ENCODE measurements at places on chromosomes 12 and 14. TPM values are rescaled to one million over a fixed set of nuclear protein-coding genes. Genes with fewer than 3 reads are reported as not detected.
A peak's percentile ranks its signal among the peaks of the same experiment; 100 is the strongest.

Gene DYRK2
- total RNA-seq, result 49.5 TPM

DNA sequence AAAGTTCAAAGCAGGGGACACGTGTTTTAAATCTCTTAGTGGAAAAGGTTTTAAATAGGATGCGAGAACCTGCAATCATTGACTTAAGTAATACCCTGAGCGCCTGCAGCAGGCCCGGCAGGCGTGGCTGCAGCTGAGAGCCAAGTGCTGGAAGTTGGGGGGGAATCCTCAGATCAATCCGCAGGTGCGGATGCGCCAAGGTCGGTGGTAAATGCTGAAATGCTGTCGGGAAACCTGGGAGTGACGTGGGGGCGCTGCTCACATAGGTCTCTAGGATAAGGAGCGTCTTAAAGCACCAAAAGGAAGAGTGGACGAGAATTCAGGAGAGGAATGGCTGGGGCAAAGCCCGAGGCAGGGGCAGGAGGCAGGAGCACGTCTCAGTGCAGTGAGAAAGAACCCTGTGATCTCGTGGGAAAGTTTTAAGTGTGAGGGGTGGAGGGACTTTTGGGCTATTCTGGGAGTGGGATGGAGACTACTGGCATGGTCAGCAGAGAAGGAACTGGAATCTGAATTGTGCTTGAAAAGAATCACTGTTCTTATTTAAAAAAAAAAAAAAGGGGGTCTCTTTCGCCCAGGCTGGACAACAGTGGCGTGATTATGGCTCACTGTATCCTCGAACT lies 883 bp upstream of the CDCA4 start:
- peak; percentile 42 for DNase-seq
- peak overlapping the region; percentile 84 for H3K27ac ChIP-seq
- peaks cover 42% of the 10 kb centered on the region for H3K36me3 ChIP-seq

- H3K27ac ChIP-seq, result no peak overlapping the region
- H3K4me3 ChIP-seq, result no peak overlapping the region
- no peak for DNase-seq
- no peaks in the 10 kb centered on the region for H3K4me1 ChIP-seq
Measured at GRCh38 chr12:123962513-123962912, 10.1 kb downstream of the CCDC92 start.

DNA sequence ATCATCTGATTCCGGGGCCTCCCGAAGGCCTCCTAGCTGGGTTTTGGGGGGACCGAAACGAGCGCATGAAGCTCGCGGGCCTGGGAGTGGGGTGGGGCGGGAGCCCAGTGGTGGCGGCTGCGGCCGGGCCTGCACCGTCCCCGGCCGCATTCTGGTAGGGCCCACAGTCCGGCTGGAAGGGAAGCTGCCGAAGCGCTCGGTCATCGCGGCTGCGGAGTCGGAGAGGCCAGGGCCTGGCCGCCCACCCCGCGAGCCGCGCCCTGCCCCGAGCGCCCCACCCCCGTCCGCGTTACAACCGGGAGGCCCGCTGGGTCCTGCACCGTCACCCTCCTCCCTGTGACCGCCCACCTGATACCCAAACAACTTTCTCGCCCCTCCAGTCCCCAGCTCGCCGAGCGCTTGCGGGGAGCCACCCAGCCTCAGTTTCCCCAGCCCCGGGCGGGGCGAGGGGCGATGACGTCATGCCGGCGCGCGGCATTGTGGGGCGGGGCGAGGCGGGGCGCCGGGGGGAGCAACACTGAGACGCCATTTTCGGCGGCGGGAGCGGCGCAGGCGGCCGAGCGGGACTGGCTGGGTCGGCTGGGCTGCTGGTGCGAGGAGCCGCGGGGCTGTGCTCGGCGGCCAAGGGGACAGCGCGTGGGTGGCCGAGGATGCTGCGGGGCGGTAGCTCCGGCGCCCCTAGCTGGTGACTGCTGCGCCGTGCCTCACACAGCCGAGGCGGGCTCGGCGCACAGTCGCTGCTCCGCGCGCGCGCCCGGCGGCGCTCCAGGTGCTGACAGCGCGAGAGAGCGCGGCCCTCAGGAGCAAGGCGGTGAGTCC lies at the start of gene KLC1:
Gene KLC1 (plus strand): TSS at position 528 of the 819 bp plus-strand sequence. CDS start 25,354 bp downstream, outside the sequence.
- peak within 1 kb of the TSS; percentile 88 for H3K4me3 ChIP-seq
- no peaks in the 10 kb centered on the region for H3K27me3 ChIP-seq
- H3K36me3 ChIP-seq, result peaks cover 12% of the 10 kb centered on the region
- DNase-seq, result peak; percentile 86
- H3K4me1 ChIP-seq, result peaks cover 49% of the 10 kb centered on the region
- H3K27ac ChIP-seq, result peak within 1 kb of the TSS; percentile 87

Gene TRPV4
- not detected for total RNA-seq

DNA sequence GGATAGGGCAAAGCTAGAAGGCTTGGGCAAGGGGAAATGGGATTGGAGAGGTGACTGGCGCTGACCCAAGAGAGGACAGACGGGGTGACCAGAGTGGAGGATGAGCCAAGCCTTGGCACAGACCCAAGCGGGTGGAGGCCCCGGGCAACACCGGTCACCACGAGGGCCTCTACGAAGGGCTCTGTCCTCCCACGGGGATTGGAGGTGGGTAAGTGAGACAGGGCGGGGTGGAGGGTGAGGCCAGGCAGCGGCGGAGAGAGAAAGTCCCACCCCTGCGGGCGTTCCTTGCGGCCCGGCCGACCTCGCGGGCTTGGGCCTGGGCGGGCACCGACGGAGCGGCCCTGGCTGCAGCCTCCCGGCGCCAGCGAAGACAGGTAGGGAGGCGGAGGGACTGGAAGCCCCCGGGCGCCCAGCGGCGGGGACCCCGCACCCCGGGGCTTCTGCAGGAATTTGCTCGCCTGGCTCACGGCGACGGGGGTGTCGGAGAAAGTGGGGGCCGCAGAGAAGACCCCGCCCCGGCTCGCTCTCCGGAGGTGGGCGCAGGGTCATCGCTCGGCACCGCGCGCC lies at the start of gene PAPLN:
Gene PAPLN (plus strand): TSS at position 288 of the 567 bp plus-strand sequence. CDS start 2,273 bp downstream, outside the sequence.
- no peak for DNase-seq
- H3K27ac ChIP-seq, result no peak within 1 kb of the TSS
- H3K36me3 ChIP-seq, result peaks cover 3% of the 10 kb centered on the region
- H3K27me3 ChIP-seq, result peaks cover 76% of the 10 kb centered on the region

GRCh38 chr14:99331811-99332210 lies 59.8 kb upstream of the BCL11B start:
- no peak overlapping the region for H3K4me3 ChIP-seq
- H3K36me3 ChIP-seq, result no peaks in the 10 kb centered on the region
- H3K27ac ChIP-seq, result no peak overlapping the region
- peaks cover 4% of the 10 kb centered on the region for H3K27me3 ChIP-seq
- DNase-seq, result no peak
- H3K4me1 ChIP-seq, result no peaks in the 10 kb centered on the region

DNA sequence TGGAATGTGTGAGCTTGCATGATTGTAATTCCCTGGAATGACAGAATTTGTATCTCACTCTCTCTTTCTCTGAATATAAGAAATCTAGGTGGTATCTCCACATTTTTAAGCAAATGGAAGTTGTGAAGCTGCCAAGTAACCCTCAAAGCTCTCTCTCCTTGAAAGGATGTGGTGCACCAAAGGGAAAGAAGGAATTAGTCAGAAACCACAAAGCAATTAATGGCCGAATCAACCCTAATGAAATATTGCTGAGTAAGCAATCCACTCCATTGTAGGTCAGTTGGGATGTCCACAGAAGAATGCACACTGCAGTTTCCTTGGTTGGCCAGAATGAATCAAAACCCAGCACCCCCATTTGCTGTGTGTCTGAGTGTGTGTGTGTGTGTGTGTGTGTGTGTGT lies 153.5 kb downstream of the KCNA5 start:
- no peaks in the 10 kb centered on the region for H3K4me1 ChIP-seq
- no peaks in the 10 kb centered on the region for H3K36me3 ChIP-seq
- H3K27me3 ChIP-seq, result peaks cover 1% of the 10 kb centered on the region
- no peak for DNase-seq

DNA sequence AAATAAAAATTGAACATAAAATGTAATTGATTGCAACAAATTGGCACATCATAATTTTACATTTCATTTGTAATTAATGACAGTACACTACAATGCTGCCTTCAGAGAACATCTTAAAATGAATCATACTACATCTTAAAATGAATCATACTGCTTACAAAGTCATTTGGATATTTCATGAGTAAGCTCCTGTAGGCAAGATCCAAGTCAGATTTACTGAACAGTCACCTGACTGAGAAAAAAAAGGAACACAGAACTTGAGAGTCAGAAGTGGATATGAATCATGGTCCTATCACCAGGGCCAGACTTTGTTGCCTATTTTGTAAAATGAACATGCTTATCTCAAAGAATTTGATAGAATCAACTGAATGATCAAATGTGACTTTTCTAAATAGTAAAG lies 32.7 kb upstream of the FBLN5 start:
- no peak overlapping the region for H3K4me3 ChIP-seq
- H3K4me1 ChIP-seq, result peaks cover 36% of the 10 kb centered on the region
- H3K36me3 ChIP-seq, result peaks cover 33% of the 10 kb centered on the region
- no peak for DNase-seq
- H3K27ac ChIP-seq, result peak overlapping the region; percentile 10
- H3K27me3 ChIP-seq, result no peaks in the 10 kb centered on the region

- peaks cover 11% of the 10 kb centered on the region for H3K4me1 ChIP-seq
- H3K36me3 ChIP-seq, result no peaks in the 10 kb centered on the region
- no peak overlapping the region for H3K4me3 ChIP-seq
- no peak overlapping the region for H3K27ac ChIP-seq
- H3K27me3 ChIP-seq, result no peaks in the 10 kb centered on the region
Measured at GRCh38 chr14:97796511-97796910, 999.3 kb downstream of the VRK1 start.

Gene IGFBP6
- total RNA-seq, result 0.38 TPM

GRCh38 chr12:32897687-32898573 lies 1.4 kb upstream of the PKP2 start:
- no peak overlapping the region for H3K27ac ChIP-seq
- no peaks in the 10 kb centered on the region for H3K36me3 ChIP-seq
- peaks cover 33% of the 10 kb centered on the region for H3K27me3 ChIP-seq
- peaks cover 7% of the 10 kb centered on the region for H3K4me1 ChIP-seq
- no peak for DNase-seq

Gene PZP
- total RNA-seq, result not detected
